Right atrium auricular region (tissue), 2 donors: ENCODE measurements at places on chromosomes 6 and 20.

GRCh38 chr20:35600993-35601973, 14.3 kb upstream of the SPAG4 start:
- H3K27ac ChIP-seq = no peak overlapping the region
- peak; percentile 72 for DNase-seq
- H3K36me3 ChIP-seq = no peaks in the 10 kb centered on the region
- peak overlapping the region; percentile 20 for H3K4me3 ChIP-seq
- H3K27me3 ChIP-seq = no peaks in the 10 kb centered on the region

- no peaks in the 10 kb centered on the region for H3K36me3 ChIP-seq
- peaks cover 10% of the 10 kb centered on the region for H3K4me1 ChIP-seq
- H3K27ac ChIP-seq = no peak overlapping the region
- H3K27me3 ChIP-seq = no peaks in the 10 kb centered on the region
- no peak overlapping the region for H3K4me3 ChIP-seq
Observed at GRCh38 chr6:166197361-166197760, 29.7 kb upstream of the TBXT start.

DNA sequence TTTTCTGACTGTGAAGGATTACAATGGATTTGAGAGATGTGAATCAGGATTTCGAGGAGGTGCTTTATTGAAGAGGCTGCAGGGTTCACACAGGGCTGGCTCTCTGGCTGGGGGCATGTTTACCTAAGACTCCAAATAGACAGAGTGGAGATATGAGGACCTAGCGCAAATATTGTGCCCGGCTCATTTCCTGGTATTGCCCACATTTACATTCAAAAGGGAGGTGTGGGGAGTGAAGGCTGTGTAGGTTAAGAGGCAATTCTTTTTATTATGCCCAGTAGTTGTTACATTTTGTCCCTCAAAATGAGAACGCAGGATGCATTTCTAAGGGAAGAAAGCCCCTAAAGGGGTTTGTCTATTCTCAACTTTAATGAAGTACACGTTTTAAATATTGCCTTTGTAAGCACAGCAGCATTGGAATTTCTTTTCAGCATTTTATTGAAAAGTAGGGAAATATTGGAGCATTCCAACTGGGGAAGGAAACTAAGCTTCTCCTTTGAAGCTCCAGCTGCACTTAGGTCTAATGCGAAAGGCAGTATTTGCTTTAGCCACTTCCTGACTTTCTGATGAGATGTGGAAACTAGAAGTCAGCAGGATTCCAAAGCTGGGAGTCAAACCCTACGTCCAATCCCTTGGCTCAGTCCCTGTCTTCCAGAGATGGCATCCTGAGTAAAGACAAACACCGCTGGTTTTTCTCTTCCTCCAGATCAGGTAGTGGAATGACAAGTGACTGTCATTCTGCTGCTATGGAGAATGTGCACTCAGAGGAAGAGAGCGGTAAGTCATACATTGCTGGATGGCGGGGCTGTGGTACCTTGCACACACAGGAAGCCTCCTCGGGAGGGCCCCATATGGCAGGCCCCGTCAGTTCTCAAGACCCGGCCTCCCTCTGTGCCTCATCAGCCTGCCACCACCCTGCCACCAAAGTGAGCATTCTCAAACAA, 70.7 kb downstream of the MYB start:
- no peaks in the 10 kb centered on the region for H3K36me3 ChIP-seq
- no peaks in the 10 kb centered on the region for H3K4me1 ChIP-seq
- H3K27me3 ChIP-seq = no peaks in the 10 kb centered on the region

DNA sequence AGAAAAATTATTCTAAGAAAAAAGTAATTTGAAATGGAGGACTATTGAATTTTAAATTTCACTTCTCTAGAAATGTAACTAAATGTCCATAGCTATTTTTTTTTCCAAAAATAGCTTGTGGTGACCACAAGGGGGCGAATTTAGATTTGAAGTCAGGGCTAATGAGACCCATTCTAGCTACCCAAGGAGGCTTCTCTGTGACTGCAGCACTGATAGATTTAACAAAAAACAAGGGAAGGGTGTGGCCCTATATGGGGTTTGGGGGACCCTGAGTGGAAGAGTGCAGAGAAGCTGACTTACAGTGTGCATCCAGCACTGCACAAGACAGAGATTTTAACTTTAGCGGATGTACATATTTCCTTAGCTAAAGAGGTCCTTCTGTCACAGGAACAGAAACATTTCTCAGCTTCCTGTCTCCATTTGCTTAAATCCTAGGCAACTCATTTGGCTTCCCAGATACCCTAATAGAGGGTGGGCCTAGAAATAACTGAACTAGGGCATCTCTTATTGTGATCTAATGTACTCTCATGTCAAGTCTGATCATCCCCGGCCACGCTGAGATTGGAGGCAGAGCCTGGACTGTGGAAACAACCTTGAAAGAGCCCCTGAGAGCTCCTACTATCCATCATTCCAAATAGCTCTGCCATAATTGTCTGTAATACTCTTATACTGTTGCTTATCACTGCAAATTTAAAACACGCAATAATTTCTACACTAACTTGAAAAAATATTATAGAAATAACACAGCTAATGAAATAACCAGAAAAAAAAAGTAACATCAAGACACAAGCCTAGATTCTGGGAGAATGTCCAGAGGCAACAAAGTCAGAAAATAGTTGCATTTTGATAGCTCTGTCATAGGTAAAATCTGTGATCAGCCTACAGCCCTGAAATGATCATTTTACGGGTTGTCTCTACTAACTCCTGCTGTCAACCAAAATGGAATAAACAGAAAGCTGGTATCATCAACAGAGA, 93.6 kb downstream of the SNAP91 start:
- H3K27ac ChIP-seq = no peak overlapping the region
- no peak for DNase-seq
- no peaks in the 10 kb centered on the region for H3K36me3 ChIP-seq
- no peaks in the 10 kb centered on the region for H3K27me3 ChIP-seq
- H3K4me1 ChIP-seq = no peaks in the 10 kb centered on the region
- H3K4me3 ChIP-seq = no peak overlapping the region
